CD4-positive, alpha-beta T cell treated with Interleukin-4 for 4 hours (primary cell): ENCODE measurements at places on chromosomes 1 and 21.

- no peak for DNase-seq
Observed at GRCh38 chr1:100882698-100883097, 11.9 kb downstream of the EXTL2 start.

- no peak for DNase-seq
Observed at GRCh38 chr1:54292002-54292911, 92.3 kb downstream of the MRPL37 start.

DNA sequence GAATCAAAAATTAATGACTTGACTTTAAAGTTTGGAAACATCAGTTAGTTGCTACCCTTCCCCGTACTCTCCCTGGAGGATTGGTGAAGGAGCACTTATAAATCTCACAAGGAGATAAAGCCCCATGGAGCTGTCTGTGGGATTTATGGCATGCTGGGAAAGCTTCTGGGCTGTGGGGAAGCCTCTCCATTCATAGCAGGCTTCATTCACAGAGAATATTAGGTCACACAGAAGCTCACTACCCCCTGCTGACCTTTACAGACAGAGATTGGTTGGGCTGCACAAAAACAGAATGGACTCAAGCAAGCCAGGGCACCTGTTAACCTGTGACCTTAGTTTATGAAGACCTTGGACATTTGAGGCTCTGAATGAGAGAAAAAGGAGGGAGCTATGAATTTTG is 32.1 kb downstream of the RGL1 start:
- DNase-seq, result no peak

- DNase-seq, result peak; percentile 38
Observed at GRCh38 chr1:213244664-213245091, 193.6 kb downstream of the RPS6KC1 start.

- no peak for DNase-seq
Observed at GRCh38 chr1:230517326-230517725, 91.2 kb upstream of the PGBD5 start.

GRCh38 chr1:185490924-185491323 is 173.9 kb upstream of the IVNS1ABP start:
- no peak for DNase-seq

GRCh38 chr1:232367293-232367692 is 262.6 kb downstream of the SIPA1L2 start:
- DNase-seq, result no peak

- DNase-seq, result peak; percentile 21
Observed at GRCh38 chr1:54791880-54792522, 9.1 kb downstream of the TTC22 start.

- no peak for DNase-seq
Observed at GRCh38 chr1:19208710-19209438, 1.2 kb downstream of the UBR4 start.

DNA sequence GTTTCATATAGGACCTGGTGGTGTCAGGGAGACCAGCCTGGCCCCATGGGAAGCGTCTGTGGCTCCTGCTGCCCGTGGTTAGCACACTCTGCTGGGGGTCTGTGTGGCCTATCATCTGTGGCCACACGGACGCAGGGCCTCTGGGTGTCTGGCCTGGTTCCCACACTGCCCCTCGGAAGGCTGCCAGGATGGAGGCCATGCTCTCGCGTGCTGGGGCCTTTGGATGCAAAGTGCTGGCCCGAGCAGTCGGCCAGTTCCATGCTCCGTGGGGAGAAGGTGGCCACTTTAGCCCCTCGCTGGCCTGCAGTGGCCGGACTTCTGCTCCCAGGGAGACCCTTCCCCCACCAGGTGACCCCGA is 20.8 kb upstream of the LRRC3 start:
- DNase-seq, result no peak

GRCh38 chr1:109932679-109933078 is 22.0 kb downstream of the CSF1 start:
- no peak for DNase-seq

DNA sequence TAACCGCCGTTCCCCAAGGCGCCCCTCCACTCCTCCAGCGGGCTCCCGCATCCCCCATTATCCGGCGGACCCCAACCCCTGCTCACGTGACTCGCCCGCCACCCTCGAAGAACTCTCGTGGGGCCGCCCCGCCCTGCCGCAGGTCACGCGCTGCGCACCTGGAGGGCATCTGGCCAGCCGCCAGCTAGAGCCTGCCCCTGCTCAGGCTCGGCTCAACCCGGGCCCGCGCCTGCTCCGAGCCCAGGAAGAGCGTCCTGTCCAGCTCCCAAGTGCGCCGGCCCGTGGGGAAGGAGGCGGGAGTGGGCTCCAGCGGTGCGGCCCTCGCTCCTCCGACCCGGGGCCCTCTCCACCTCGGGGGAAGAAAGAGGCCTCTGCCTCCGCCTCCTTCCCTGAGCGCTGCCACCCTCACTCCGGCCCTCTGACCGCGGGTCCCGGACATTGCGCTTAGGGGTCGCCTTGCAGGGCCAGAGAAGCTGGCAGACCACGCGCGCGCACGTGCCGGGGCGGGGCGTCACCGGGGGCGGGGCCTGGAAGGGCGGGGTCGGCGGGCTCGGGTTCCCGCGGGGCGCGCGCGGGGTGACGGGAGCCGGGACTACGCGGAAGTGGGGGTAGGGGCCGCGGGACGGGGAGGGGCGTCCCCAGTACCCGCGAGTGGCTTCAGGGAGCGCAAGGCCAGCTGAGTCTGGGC is 28.4 kb downstream of the HMGN2 start:
- DNase-seq, result peak; percentile 85

DNA sequence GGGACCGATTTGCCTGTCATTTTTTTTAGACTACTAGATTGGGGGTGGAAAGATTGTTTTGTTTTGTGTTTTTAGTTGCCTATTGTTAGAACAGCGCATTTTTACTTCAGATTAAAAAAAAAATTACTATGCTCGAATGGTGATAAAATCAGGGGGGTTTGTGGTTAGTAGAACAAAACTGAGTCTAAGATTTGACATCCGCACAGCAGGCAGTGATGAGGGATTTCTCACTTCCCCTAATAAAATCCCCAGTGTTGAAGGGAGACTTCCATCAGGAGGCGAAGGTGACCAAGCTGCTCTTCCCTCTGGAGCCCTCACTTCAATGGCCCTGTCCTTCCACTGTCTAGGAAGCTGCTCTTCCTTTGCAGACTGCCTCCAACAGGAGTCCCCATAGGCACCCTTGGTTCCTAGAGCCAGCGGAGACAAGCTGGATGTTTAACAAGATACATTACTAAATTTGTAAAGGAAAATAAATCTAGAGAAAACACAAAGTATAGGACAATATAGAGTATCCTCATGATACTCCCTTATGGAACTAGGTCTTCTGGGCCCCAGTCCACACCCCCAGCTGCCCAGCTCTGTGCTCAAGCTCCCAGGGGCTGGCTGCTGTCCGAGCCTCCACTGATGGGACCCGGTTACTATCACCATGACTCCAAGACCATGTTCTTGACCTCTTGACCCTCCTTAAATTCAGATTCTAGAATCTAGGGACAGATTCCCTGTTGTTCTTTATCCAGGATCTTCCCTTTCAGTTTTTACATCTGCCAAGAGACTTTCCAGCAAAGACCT is 31.0 kb downstream of the TENT5C start:
- no peak for DNase-seq

GRCh38 chr1:179121159-179121938 is 39.5 kb downstream of the TOR3A start:
- DNase-seq, result peak; percentile 52

- no peak for DNase-seq
Observed at GRCh38 chr1:78687914-78688313, 38.3 kb downstream of the IFI44 start.

GRCh38 chr1:159010391-159010790 is 684 bp downstream of the IFI16 start:
- DNase-seq, result no peak

GRCh38 chr1:162135271-162135775 is 65.8 kb downstream of the NOS1AP start:
- no peak for DNase-seq

- no peak for DNase-seq
Observed at GRCh38 chr1:205382561-205382960, 25.8 kb upstream of the KLHDC8A start.

GRCh38 chr21:31888936-31889371 is 16.1 kb downstream of the HUNK start:
- no peak for DNase-seq

- no peak for DNase-seq
Observed at GRCh38 chr1:206589206-206589605, 23.1 kb downstream of the EIF2D start.

GRCh38 chr1:64597113-64597512 is 127.2 kb downstream of the CACHD1 start:
- DNase-seq, result no peak

DNA sequence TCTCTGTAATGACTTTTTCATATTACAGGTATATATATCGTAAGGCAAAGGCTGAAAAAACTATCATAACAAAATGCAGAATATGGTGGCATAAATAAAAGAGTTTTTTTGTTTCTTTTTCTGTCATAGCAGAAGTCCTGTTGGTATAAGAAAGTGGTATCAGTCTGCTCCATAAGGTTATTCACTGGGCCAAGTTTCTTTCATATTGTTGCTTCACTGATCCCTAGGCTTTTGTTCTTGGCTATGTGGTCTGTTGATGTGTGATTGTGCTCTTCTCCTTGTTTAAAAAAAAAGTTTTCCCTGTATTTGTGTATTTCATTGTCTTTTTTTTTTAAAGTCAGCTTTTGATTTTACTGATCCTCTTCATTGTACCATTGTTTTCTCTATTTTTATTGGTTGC is 26.0 kb downstream of the PTBP2 start:
- DNase-seq, result no peak

GRCh38 chr1:233224311-233224710 is 71.2 kb downstream of the PCNX2 start:
- no peak for DNase-seq

DNA sequence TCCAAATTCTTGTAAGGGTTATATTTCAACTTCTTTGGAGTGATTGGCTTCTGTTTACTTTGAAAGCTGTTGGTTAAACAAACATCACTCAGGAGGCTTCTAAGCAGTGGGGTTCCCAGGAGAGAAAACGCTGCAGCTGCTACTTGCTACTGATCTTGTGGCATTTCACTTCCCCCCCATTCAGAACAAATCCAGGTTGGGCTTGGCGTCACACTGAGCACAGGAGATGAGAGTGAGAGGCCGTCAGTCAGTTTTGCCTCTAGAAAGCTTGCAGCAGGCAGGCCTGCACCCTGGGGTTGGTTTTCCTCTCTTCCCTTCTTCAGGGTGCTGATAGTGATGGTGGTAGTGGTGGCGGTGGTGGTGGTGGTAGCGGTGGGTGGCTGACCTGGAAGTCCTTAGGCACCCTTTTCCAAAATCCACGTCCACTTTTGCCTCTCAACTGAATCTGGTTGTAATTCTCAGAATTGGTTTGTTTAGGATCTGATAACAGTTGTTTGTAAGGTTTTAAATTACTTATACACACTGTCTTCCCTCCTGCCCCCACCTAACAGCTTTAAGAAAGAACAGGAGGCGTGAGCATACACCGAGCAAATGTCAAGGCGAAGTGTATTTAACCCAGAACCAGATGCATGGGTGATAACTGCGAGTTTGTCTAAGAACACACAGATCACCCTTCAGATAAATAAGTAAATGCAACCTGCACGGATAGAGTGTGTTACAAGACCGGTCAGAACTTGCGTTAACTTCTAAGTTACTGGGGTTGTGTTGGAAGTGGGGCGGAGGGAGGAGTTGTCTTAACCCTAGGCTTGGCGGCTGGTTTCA is 3.2 kb upstream of the PROX1 start:
- no peak for DNase-seq

DNA sequence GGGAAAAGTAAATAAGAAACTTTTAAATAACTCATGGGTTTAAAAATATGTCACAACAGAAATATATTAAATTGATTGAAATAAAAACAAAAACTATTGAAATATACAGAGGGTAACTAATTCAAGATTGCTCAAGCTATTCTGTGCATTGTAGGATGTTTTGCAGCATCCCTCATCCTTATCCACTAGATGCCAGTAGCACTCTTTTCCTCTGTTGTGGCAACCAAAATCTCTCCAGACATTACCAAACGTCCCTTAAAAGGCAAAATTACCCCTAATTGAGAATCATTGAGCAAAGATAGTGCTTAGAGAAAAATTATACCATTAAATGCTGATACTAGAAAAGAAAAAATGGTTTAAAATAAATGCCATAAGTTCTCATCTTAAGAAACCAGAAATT is 682.6 kb downstream of the RWDD3 start:
- no peak for DNase-seq

- no peak for DNase-seq
Observed at GRCh38 chr21:38852278-38852677, 46.5 kb downstream of the ETS2 start.

DNA sequence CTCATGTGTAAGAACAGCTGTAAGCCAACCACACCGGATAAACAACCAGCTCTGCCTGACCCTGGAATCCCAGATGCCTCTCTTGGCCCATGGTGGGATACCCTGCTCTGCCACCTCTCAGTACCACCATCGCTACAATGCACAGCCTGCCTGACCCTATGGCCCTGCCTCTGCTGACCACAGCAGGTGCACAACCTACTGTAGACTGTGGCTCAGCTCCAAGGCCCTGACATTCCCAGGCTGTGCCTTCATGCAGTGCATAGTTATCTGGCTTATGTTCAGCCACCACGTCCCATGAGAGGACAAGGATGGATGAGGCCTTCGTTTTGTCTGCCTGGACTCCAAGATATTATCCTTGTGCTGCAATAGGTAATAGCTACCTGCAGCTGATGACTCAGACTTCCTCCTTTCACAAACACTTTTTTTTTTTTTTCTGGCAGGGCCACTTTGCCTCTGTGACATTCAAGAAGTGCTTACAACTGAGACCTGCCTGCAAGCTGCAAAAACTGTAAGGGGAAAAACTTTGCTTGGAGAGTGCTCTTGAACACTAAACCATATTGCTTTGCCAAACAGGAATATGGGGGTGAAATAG is 177.7 kb downstream of the URB2 start:
- no peak for DNase-seq

GRCh38 chr1:157238585-157238984 is 100.4 kb upstream of the ETV3 start:
- no peak for DNase-seq

DNA sequence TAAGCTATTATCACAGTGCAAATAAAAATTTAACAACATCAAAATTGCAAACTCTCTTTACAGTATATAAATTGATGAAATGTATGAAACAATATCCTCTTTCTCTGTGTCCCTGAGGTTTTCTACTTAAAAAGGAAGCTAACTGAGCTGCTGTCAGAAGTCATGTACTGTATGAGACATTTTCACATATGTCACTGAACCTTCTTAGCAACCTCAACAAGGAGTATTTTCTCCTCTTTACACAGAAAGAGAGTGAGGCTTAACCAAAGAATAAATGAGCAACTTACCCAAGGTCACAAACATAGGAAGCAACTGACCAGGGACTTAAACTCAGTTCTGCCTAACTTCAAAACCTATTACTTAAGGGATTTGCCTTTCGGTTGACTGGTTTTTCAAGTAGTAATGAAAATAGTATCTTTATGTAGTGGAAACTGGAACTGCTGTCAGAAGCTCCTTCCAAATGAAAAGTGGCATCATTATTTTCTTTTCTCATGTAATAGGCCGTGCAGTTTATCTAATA is 288.9 kb downstream of the LRRIQ3 start:
- DNase-seq, result no peak

DNA sequence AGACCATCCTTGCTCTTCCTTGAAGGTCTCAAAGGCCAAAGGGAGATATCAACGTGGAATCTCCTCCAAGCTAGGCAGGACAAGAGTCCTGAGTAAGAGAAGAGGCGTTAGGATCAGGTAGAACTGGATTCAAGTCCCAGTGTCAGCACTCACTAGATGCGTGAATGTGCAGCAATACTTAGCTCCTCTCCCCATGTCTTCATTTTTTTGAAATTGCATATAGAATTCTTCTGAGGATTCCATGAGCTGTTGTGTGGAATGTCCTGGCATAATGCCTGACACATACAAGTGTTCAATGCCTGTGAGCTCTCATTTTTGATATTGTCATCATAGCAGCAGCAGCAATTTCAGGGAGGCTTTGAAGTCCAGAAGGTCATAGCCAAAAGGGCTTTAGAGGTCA is 333.2 kb downstream of the KCNH1 start:
- DNase-seq, result no peak
